ENCODE measurements at places on chromosomes 12 and 14.
A peak's percentile ranks its signal among the peaks of the same experiment; 100 is the strongest.

DNA sequence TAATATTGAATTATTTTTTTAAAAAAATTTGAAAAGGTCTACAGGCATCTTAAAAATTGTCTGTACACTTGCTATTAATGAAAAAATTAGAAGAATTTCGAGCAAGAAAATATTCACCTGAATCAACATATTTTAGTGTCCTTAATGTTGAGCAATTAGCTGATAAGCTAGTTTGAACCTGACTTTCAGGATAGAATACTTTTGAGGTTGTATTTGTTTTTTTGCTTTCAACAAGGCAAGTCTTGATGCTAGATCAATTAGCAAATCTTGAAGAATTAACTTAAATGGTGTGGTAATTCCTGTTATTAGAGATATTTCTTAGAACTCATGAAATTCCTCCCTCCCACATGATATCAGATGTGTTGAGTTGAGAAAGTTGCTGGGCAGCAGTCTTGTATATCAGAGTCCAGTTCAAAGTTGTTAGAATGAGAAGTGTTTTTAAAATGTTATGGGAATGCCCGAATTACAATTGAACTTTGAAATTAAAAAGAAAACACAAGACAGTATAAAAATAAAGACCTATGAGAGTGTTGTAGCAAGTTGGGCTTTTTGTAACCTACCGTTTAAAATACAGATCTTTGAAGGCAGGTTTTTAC lies 119.2 kb downstream of the TRMT5 start:
- no peak for DNase-seq

GRCh38 chr12:109513977-109514376 lies 36.5 kb downstream of the UBE3B start:
- DNase-seq = no peak

- no peak for DNase-seq
These were observed 1053.6 kb downstream of the SLC6A15 start for GRCh38 chr12:83859021-83859420.

DNA sequence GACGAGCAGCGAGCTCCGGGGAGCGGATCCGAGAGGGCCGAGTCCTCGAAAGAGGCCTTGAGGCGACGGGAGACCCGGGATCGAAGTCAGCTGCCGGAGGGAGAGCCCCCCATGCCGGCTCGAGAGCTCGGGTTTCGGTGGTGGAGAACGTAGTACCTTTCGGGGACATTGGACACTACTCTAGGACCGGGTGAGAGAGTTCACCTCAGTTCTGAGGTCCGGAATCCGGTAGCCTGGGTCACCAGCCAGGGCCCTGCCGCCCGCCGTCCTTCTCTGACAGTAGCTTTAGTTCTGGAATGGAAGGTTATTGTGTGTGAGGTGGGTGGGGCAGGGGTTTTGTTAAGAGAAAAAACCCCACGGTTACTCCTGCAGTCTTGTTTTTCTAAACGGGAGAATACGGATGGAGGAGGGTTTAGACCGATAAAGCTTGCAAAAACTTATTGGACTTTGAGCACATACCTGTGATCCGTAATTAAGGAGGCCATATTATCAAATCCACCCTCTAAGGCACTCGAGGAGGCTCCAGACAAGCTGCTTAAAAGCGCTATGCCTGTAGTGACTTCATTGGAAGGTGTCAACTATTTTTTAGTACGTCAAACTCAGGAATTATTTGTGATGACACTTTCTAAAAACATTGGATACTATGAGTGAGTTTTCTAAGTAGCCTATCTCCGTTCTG lies 765 bp downstream of the SCYL2 start:
- peak; percentile 18 for DNase-seq

GRCh38 chr12:49903700-49904423 lies at the start of gene FAIM2:
TSS of gene FAIM2 (minus strand) at chr12:49903900. CDS start at chr12:49903792, 108 bp downstream.
- DNase-seq = peak; percentile 22

- DNase-seq = no peak
These were observed 157.3 kb upstream of the PLXNC1 start for GRCh38 chr12:93990832-93991803.

GRCh38 chr14:106789318-106789717 lies 1262.9 kb downstream of the TMEM121 start:
- DNase-seq = no peak

DNA sequence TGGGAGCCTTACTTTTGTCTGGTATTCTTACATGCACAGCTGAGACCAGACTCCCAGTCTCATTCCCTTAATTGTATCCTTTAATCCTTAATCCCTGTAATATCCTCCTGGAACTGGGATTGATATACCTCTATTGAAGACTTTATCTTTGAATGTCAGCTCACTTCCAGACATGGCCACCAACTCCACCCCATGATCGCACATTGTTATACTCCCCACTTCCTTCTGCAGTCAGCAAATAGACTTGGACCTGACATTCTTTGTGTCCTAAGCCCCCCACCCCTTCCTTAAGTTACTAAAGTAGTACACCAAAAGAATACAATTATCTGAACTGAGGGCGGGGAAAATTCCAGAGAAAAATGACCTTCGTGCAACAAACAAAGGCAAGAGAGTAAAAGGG lies 8.6 kb upstream of the OSBPL8 start:
- DNase-seq = no peak

- DNase-seq = no peak
These were observed 47.7 kb downstream of the SERPINA3 start for GRCh38 chr14:94659901-94660300.

DNA sequence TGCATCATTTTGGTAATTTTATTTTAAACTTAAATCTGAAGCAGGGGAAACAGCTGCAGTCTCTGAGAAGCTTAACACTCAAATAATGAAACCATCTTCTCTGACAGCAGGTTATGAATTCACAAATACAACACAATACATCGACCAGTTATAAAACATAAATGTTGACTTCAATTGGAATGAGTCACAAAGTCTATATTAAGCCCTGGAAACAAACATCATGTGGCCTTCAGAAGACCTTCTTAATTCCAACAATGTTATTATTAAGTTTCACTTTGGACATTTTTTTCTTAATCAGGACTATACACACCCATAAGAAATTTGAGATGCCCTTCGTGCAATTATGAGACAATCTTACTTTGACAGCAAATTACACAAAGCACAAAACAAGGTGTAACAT lies 68.9 kb downstream of the CEP128 start:
- DNase-seq = no peak

GRCh38 chr14:100153560-100153959 lies 5.9 kb downstream of the DEGS2 start:
- no peak for DNase-seq

- DNase-seq = no peak
These were observed 211.4 kb upstream of the TMEM132C start for GRCh38 chr12:128055567-128055966.

DNA sequence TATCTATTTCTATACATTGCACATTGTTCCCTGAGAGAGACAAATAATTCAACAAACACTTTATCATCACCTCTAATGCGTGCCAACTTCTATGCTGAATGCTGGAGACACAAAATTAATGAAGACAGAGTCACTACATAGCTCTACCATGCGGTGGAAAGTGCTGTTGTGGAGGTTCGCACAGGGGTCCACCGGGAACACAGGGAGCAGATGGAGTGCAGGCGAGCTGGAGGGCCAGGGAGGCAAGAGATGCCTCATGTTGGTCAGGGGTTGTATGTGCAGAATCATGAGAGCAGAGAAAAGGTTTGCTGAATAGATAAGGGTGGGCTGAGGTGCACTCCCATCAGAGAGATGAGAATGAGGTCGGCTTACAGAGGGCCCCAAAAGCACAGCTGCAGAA lies 25.2 kb downstream of the FAM234B start:
- DNase-seq = no peak

DNA sequence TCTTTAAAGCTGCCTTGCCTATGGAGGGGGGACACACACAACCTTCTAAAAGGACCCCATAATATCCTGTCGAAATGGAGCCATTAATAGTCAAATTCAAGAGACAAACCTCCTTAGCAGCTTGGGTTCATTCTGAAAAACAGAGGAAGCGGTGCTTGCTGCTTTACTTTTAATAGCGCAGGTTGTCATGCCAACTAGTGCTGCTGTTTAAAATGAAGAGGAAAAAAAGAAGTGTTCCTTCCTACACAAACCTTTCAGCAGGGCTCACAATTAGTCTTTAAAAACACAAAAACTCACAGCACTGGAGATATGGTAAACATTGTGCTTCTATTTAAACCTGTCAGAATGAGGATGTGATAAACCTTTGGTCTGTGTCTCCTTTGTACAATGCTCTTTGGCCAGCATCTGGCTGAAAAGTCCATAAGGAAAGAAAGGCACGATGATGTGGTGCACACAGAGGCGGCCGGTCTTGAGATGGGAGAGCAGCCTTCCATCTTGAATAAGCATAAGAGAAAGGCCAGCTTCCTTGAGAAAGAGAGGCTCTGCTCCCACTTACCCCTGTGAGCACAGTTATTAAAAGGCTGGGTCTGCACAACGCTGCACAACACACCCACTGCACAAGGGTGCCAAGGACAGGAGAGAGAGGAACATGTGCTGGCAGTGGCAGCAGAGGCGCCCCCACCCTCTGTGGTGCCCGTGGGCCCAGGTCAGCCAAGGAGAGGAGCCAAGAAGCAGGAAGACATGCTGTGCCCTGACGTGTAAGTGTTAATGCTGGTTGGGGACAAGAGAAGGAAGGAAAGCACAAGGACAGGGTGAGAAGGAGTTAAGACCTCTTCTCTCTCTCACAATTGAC lies 144.6 kb downstream of the TTC7B start:
- no peak for DNase-seq

DNA sequence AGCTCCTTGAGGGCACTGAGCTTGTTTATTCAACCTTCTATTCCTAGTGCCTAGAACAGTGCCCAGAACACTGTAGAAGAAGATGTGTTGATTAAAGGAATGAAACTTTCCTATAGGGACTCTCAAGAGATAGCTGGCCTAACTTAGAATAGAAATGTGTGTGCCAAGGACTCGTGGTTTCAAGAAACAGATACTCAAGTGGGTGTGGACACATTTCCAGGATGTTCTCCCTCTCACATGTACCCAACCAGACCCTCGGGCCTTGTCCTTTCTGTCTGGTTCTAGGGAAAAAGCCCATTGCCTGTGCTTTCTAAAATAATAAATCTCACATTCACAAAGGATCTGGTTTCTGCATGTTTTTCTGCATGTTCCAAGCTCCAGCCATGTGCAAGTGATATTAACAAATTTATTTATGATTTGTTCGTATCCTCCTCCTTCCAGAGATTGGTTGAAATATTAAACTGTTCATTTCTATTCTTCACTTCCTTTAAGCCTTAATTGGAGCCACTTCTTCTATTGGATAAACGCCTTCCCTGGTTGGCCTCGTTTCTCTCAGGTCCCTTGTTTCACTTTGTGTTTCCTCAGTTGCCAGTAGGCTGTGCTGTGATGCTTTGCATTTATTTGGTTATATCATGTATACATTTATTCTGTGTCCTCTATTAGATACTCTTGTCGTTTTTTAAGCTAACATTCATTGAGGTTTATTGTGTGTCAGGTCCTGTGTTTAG lies 89.8 kb downstream of the CRADD start:
- no peak for DNase-seq

DNA sequence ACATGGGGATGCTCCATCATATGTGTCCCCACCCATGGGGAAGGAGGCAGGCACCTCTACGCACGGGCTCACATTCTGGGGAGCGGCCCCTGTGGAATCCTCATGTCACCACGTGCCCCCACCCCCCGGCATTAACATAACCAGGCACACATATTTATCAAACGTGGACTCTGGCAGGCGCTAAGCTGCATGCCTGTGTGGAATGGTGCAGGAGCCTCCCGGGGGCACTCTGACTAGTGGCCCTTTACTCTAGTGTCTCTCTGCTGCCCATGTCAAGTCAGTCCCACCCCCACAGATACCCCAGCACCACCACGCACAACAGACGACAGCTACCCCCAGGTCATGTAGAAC lies 66.1 kb downstream of the CCDC88C start:
- DNase-seq = no peak

DNA sequence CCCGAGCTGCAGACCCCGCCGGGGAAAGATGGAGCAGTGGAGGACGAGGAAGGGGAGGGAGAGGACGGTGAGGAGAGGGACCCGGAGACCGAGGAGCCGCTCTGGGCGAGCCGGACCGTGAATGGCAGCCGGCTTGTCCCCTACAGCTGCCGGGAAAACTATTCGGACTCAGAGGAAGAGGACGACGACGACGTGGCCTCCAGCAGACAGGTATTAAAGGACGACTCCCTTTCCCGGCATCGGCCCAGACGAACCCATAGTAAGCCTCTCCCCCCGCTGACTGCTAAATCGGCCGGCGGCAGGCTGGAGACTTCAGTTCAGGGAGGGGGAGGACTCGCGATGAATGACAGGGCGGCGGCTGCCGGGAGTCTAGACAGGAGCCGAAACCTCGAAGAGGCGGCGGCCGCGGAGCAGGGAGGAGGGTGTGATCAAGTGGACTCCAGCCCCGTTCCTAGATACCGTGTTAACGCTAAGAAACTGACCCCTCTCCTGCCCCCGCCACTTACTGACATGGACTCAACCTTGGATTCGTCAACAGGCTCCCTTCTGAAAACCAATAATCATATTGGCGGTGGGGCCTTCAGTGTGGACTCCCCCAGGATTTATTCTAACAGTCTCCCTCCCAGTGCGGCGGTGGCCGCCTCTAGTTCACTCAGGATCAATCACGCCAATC lies 962 bp downstream of the LEMD3 start:
- DNase-seq = peak; percentile 57

DNA sequence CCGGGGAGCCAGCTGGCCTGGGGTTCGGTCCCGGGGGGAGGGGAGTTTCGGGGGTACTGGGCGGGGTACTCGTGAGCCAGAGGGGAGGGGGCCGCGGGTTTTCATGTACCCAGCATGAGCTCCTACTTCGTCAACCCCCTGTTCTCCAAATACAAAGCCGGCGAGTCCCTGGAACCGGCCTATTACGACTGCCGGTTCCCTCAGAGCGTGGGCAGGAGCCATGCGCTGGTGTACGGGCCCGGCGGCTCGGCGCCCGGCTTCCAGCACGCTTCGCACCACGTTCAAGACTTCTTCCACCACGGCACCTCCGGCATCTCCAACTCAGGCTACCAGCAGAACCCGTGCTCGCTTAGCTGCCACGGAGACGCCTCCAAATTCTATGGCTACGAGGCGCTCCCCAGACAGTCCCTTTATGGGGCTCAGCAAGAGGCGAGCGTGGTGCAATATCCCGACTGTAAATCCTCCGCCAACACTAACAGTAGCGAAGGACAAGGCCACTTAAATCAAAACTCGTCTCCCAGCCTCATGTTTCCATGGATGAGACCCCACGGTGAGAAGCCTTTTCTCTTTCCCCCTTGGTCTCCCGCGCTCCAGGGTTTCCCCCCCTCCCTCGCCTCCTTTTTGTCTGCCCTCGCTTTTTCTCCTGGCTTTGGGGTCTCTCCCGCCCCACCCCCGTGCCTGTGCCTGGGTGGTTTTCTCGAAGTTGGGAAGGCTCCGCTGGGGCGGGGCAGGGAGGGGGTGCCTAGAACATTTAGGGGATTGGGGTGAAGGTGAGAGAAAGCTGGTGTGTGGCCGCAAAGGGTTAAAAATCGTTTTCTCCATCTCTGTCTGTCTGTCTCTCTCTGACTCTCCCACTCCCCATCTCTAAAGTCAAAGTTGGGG lies 627 bp downstream of the HOXC8 start:
- no peak for DNase-seq

GRCh38 chr14:103561381-103562178 lies 877 bp downstream of the BAG5 start:
- DNase-seq = no peak

- DNase-seq = no peak
These were observed 94.2 kb downstream of the BTG1 start for GRCh38 chr12:92051441-92051840.

Measured in central memory CD8-positive, alpha-beta T cell (primary cell).